ENCODE measurements at places on chromosomes 2 and 18.

GRCh38 chr2:236536727-236537398 lies 32.8 kb upstream of the ACKR3 start:
- no peak for DNase-seq

DNA sequence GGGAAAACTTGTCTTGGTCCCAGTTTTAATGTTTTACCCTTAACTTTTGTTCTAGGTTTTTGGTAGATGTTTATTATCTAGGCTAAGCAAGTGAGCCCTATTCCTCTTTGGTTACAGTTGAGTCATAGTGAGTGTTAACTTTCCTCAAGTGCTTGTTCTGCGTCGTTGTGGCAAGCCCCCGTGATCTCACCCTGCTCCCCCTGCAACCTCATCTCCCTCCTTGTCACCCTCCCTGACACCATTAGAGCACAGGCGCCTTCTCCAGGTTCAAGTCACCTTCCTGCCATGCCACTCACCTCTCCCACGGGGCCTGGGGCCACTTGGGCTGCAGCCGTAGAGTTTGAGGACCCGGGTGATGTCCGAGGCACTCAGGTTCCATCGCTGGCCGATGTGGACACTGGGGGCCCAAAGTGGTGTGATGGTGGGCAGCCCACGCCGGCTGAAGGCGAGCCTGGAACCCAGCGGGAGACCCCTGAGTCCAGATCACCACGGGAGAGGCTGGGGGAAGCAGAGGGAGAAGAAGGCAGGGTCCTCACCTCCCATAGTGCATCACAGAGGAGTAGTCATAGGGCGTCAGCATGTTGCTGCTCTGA lies 8.7 kb downstream of the ASTL start:
- DNase-seq = no peak

DNA sequence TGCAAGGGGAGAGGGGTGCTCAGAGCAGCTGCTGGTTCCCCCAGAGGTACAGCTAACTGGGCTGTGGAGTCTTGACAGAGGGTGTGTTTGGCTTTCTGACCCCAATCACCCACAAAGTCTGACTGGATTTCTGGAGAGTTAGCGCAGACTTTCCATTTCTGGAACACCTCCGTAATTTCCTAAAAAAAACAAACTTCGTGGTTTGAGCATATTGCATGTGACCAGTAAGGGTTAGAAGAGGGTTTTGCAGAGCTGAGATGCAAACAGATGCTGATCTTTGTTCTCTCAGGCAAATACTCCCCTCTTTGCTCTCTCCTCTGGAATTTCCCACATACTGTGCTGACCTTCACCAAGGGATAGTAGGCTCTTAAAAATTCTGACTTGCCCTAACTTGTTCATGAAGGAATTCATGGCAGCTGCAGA lies 44.5 kb upstream of the TMEM247 start:
- no peak for DNase-seq

DNA sequence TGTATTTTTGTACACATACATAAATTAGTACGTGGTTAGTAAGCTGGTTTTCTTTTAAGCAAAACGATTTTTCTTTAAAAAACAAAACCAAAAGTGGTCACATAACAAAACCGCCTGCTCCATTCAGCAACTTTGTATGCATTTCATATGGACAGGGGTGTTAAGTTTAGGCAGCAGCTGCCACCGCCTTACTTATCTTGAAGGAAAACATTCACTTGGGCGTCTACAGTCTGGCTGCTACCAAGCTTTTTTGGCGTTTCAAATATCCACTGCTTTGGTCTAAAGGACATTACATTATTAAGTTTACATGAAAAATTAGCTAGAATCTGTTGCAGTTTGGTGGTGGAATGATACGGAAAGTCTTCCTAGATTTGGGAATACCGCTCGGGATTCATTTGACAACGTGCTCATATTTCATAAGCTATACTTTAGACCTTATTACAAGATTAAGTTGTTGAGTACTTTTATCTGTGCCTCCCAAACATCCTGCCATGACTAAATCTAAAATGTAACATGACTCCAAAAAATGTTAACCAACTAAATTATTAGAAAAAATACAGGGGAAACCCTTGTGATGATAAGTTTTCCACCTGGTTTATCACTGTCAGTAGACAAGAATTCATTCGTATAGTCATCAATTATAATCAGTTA lies 214.8 kb downstream of the NEDD4L start:
- DNase-seq = no peak

- DNase-seq = no peak
Measured at GRCh38 chr2:197704434-197705120, 592 bp upstream of the MARS2 start.

DNA sequence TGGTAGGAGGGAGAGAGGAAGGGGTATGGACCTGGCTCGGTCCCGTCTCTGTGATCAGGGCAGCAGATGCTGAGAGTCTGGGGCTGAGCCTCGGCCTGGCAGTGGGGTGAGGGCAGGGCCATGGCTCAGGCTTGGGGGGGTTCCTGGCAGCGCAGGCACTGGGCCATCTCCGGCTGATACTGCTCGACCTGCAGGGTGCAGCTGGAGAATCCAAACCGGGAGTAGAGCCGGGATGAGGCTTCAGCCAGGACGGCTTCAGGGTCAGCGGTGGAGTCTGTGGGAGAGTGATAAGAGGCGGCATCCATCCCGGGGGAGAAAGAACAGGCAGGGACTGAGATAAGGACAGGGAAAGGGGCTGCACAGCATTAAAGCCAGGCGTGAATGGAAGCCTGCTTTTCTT lies 7.7 kb downstream of the SLC30A3 start:
- no peak for DNase-seq

- DNase-seq = no peak
Measured at GRCh38 chr2:180933332-180933731, 47.1 kb upstream of the UBE2E3 start.

DNA sequence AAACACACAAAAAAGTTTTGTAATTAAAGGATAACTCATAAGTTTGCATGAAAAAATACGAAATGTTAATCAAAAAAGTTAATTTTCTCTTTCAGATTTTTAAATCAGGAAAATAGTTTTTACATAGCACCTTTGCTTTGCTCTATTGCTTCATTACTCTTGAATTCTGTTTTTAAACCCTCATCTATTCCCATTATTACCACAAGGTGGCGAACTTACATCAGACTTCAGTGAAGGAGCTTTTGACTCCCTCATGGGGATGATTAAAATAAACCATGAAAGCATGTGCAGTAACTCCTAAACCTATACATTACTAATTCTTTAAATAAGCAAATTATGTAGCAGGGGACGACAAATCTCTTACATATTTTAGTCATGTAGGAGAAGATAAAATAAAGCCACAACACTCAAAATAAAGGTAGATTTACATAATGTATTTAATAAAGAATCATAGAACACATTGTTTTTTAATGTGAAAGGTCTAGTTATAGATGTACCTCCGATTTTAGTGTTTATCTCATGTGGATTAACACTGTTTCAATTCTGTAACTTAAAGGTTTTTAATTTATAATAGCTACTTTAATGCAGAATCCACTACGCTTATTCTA lies 105.2 kb downstream of the NETO1 start:
- no peak for DNase-seq

- no peak for DNase-seq
Measured at GRCh38 chr2:152200565-152201465, 25.3 kb upstream of the STAM2 start.

GRCh38 chr2:200751786-200752185 lies 59.9 kb upstream of the BZW1 start:
- DNase-seq = no peak

GRCh38 chr2:60963190-60963589 lies 54.3 kb upstream of the PEX13 start:
- no peak for DNase-seq

- DNase-seq = no peak
Measured at GRCh38 chr18:51185075-51185474, 12.4 kb downstream of the MEX3C start.

DNA sequence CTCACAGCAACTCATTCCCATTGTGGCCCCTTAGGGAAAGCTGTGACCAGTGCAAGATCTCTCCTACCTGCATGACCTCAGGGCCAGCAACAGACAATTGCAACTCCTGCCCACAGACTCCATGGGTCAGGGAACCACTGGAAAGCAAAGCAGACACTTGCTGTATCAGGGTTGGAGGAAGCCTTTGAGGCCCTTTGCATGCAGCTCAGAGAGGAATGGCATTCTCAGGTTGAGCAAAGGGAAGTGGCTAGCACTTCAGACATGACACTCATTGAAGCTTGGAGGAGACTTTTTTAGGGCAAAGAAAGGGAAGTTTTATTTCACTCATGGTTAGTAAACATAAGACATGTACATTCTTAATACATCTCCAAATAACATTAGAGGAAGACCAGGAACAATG lies 22.1 kb downstream of the IL1F10 start:
- no peak for DNase-seq

- no peak for DNase-seq
Measured at GRCh38 chr2:212402316-212402715, 136.3 kb downstream of the ERBB4 start.

GRCh38 chr2:183426825-183427224 lies 302.6 kb downstream of the NUP35 start:
- no peak for DNase-seq

DNA sequence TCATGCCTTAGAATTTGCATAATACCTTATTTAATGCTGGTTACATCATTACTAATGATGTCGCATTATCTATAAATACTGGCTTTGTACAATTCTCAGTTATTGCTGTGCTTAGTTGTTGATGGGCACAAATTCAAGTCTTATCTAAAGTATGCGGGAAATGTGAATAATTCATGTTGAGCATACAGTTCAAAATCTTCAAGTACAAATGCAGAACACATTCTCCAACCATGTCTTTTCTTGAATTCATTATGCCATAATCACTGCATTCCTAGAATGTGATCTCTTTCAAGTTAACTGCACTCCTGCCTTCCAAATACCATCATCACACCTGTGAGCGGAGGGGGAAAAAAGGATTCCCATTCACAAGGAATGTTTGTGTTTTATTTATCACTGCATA lies 337.0 kb downstream of the MBD2 start:
- no peak for DNase-seq

DNA sequence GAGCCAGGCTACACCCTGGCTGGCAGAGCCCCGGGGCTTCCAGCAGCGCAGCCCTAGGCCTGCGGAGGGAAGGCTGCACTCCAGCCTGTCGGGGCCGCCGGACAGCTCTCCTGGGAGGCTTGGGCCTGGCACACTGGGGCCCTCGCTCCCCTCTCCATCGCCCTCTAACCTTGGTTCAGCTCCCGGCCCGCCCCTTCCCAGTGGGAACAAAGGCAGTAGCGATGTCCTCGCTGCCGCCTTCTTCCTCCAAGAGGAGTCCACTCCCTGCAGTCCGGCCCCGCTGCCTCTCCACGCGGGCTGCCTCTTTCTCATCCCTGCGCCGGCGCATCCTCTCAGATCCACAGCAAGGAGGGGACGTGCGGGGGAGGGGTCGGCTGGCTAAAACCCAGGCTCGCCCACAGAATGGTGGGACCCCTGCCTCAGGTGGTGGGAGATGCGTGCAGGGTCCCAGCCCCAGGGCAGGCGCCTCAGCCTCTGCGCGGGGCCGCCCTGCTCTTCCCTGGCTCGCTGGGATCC lies 138.1 kb downstream of the TWIST2 start:
- DNase-seq = no peak

GRCh38 chr2:227848586-227848985 lies 22.8 kb upstream of the DAW1 start:
- no peak for DNase-seq

GRCh38 chr2:122001441-122001874 lies 246.0 kb downstream of the TSN start:
- DNase-seq = no peak

- no peak for DNase-seq
Measured at GRCh38 chr2:214169736-214170135, 241.1 kb upstream of the VWC2L start.

DNA sequence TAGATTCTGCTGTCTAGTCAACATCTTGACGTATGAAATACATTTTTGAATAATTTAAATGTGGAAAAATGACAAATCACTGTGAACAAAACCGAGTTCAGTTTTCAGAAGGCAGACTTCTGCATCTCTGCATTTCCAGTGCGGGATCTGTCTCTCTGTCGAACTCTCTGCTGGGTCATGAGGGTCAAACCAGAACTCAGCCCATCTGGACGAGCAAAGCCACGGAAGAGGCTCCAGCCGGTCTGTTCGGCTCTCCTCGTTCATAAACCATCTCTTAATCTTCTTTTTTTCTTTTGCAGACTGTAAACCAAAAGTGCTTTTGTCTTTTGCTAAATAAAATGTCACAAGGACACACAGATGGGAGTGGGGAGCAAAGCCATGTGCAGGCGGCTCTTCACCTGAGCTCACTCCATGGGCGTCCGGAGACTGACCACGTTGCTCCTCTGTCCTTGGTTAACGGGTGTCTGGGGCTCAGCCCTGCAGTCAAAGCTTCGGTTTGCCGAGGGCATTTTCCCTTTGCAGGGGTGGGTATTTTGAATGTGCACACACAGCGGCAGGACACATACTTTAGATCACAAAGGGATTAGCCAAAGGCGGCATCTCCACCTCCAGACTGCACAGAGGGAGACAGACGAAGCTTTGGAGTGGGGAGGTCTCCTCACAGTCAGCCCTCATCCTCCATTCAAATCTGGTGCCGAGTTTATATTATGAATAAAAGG lies 737.9 kb upstream of the SALL3 start:
- DNase-seq = no peak

DNA sequence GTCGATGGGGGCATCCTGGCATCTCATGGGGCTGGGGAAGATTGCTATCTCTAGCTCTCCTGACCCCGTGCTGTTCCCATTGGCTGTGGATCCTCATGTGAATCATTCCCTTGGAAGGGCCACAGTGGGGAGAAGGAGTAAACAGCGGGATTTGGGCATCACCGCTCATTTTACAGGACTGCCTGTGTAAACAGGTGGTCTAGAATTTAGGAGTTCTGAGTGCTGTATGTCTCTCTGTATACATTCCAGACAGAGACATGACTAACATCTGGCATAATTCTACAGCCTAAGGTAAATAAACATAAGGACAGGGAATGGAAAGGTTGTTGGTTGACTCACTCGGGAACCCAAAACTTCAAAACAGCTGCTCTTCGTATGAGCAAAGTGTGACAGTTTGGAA lies 92.7 kb downstream of the COPS8 start:
- no peak for DNase-seq

DNA sequence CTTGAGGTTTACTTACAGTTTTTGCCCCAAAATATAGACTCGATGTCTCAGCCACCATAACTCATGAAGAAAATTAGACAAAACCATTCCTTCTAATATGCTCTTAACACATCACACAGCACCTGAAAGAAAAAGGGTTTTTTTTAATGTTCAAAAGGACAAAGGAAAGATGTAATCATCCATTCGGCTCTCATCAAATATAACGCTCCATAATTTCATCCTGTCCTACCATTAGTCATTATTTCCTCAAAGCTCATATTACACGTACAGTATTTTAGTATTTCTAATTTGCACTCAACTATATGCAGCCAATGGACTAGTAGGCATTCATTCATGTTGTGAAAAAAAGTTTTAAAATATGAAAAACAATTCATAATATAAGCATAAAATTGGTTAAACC lies 24.8 kb downstream of the ESCO1 start:
- DNase-seq = no peak

- DNase-seq = no peak
Measured at GRCh38 chr2:41965909-41966295, 81.9 kb upstream of the PKDCC start.

- no peak for DNase-seq
Measured at GRCh38 chr18:22428672-22429071, 11.0 kb upstream of the CTAGE1 start.

GRCh38 chr2:33130544-33130943 lies 183.8 kb downstream of the LTBP1 start:
- no peak for DNase-seq
